ENCODE measurements at places on chromosomes 2 and 18.

DNA sequence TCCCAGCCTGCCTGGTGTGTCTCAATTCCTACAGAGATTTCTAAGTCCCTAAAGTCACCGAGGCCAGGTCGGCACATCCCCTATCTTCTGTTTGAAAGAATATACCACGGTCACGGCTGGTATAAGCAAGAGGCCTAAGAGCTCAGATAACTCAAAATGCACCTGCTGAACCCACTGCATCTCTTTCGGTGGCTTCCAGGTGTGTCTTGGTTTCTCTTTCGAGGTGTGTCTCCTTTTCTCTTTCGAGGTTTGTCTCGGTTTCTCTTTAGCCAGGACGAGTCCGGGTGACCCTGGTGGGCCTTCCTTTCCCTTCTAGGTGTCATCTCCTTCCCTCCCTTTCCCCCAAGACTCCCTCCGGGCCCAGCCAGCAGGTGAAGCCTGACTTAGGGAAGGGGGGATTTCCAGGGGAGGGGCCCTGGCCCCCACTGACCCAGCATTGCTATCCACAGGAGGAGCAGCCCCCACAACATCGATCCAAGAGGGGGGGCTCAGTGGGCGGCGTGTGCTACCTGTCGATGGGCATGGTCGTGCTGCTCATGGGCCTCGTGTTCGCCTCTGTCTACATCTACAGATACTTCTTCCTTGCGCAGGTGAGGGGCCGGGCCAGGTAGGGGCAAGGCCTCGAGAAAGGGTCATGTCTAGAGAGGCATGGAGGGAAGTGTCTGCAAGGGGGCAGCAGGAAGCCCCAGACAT lies 8.4 kb downstream of the ITM2C start:
- DNase-seq, result peak; percentile 49

GRCh38 chr2:72696559-72696958 lies 129.3 kb downstream of the EXOC6B start:
- DNase-seq, result no peak

DNA sequence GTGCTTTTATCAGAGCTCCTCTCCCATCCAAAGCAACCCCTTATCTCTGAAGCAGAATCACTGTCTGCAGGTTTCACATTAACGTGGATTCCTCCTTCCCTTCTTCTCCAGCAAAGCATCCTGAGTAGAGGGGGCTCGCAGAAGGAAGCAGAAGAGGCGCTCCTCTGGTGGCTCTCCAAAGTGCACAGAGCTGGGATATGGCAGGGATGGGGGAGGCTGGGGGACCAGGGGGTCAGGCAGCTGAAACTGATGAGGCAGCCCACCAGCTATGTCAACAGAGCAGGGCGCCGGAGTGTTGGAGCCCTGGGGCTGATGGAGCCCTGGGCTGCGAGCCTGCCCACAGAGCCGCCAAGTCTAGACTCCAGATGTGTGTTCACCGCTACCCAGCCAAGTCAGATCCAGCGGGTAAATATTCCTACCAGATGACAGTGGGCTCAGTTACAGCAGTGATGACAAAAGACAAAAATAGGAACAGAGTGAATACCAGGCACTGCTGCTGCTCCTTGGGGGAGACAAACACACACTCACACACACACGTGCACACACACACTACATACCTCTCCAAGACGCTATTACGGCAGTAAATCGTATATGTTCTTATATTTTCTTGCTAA lies 678.3 kb upstream of the ID2 start:
- DNase-seq, result no peak

DNA sequence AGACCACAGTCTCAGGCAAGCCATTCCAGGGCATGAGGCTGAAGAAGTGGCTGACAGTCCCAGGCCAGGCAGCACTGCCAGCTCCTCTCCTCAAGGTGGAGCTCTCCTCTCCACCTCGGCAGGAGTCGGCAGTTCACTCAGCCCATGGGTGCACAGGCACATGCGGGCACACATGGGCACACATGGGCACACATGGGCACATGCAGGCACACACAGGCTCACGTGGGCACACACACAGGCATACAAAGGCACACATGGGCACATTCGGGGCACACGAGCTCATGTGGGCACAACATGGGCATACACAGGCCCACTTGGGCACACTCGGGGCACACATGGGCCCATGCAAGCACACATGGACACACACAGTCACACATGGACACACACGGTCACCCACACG lies 65.3 kb upstream of the TAF1B start:
- DNase-seq, result no peak

DNA sequence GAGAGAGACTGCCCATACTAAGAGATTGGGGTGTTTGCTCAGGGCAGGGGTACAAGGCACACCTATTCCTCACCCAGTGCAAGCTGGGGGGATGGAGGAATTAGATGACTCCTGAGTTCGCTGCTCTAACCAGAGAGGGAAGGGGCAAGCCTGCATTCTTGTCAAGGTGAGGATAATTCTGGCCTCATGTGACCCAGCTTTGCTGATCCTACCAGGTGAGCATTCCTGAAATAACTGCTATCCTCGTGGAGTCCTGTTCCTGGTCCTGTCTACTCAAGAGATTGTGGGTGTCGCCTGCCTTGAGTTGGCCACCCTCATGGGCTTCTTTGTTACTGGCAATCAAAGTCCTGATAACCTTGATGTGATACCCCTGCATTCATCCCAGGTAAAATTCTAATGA lies 206.0 kb downstream of the SPP2 start:
- DNase-seq, result no peak

DNA sequence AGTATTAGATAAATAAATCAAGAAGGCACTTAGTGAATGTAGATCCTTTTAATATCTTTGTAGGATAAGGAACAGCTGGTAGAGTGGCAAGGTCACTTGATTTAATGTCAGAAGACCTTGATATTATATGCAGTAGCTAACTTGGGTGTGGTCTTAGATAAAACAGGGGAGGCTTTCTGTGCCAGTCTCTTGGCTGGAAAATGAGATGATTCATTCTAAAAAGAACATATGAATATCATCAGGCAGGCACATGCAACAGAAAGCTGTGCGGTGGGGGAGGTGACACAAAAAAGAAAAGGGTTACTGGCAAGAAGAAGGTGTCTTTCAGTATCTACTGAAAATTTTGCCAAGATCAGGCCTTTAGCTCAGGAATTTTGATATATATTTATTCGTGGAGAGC lies 931.7 kb upstream of the CELF4 start:
- DNase-seq, result no peak

All from activated naive CD4-positive, alpha-beta T cell treated with anti-CD3 and anti-CD28 coated beads, Interleukin-2, amount 50 U/mL, for 72 hours (primary cell).